Foreskin melanocyte (primary cell): ENCODE measurements at places on chromosomes 7 and 10.

GRCh38 chr7:92489634-92490033 is 11.9 kb upstream of the ERVW-1 start:
- DNase-seq, result no peak

- DNase-seq, result no peak
Measured at GRCh38 chr7:104341546-104341945, 13.1 kb downstream of the LHFPL3 start.

DNA sequence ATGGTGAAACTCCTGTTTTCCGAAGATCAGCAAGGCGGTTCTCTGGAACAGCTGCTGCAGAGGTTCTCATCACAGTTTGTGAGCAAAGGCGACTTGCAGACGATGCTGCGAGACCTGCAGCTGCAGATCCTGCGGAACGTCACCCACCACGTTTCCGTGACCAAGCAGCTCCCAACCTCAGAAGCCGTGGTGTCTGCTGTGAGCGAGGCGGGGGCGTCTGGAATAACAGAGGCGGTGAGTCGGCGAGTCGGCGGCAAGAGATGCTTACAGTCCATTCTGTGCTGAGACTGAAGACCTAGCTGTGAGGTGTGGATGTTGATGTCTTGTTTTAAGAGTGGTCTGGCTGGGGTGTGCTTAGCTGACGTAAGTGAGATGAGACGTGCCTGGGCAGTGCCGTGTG is 16.2 kb upstream of the GET4 start:
- no peak for DNase-seq

DNA sequence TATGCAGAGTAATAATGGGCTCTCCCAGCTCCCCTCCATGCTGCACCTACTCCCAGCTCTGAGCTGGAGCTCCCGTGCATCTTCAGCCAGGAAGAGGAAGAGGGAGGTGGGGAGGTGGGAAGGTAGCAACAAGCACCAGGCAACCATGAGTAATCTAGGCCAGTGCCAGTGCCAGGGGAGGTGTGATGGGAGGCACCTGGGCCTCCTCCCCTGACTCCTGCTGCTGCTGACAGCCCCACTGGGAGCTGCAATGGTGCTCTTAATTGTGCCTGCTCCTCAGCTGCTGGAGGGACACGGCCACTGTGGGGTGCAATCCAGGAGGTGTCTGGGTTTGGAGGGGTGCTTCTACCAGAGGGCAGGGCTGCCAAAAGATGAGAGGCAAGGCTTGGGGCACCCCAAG is 243.0 kb downstream of the PLXNA4 start:
- DNase-seq, result no peak

DNA sequence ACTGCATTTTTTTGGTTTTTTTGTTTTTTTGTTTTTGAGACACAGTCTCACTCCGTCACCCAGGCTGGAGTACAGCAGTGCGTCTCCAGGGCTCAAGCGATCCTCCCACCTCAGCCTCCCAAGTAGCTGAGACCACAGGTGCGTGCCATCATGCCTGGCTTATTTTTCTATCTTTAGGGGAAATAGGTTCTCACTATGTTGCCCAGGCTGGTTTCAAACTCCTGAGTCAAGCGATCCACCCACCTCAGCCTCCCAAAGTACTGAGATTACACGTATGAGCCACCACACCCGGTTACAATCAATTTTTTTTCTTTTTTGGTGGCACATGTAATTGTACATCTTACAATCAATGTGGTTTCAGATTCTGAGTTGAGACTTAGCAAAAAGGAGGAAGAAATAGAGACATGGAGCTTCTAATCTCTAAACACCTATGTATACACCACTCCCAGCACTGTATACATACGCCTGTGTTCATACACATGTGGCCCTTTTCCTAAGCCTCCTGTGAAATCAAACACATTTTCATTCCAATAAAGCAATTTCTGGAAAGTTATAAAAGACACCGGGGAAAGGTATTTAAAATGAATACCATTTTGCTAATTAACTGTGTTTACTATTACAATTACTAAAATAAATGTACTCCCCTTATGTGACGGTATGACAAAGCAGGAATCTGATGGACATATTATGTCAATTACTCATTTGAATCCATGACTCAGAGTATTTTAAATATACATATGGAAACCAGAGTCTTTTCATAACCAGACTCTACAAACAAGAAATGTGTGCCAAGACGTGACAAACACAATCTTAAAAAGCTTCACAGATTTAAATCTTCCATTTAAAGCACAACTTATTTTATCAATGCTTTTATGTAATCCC is 40.9 kb downstream of the SMURF1 start:
- no peak for DNase-seq

GRCh38 chr7:39515534-39516228 is 50.5 kb upstream of the YAE1 start:
- DNase-seq, result no peak

DNA sequence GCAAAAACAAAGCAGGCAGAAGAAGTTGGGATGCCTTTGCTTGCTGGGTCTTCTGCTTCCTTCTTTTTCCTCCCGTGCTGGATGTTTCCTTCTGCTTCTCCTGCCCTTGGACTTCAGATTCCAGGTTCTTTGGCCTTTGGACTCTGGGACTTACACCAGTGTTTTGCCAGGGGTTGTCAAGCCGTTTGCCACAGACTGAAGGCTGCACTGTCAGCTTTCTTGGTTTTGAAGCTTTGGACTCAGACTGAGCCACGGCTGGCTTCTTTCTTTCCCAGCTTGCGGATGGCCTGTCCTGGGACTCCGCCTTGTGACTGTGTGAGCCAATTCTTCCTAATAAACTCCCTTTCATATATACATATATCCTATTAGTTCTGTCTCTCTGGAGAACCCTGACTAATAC is 11.3 kb upstream of the LCOR start:
- DNase-seq, result no peak

- no peak for DNase-seq
Measured at GRCh38 chr10:62652114-62652513, 152.4 kb upstream of the ADO start.

- no peak for DNase-seq
Measured at GRCh38 chr10:126878594-126878993, 26.6 kb upstream of the DOCK1 start.

DNA sequence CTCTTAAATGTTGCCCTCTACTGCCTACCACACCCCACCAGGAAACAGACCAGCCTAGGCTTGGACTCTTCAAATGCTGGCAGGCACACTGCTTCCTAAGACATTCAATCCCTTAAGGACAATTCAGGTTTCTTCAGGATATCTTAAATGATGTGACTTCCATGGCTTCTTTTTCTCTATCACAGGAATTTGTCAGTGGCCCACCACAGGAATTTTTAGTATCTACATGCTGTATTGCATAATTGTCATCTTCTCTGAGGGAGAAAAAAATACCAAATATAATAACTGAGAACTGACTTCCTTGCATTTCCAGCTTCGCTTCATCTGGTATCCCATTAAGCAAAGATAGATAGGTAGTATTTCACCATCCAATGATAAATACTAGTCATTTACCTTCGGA is 129.3 kb downstream of the WNT2 start:
- no peak for DNase-seq

DNA sequence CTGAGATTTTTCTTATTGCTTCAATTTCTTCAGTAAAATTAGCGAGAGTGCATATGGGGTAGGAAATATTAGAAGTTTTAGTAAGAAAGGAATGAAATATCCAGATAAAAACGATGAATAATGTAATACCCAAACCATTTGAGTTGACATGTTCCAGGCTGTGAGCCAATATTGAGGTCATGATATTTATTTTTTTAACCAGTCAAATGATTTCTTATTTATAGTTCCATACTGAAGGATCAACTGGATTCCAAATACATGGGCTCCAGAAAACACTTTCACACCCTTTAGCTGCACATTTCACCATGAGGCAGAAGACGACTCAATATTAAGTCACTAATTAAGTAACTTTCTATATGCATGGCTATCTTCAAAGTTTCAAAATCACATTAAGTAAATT is 312.5 kb downstream of the PPP1R3A start:
- DNase-seq, result no peak

GRCh38 chr7:30188811-30189210 is 54.0 kb downstream of the MTURN start:
- DNase-seq, result no peak

DNA sequence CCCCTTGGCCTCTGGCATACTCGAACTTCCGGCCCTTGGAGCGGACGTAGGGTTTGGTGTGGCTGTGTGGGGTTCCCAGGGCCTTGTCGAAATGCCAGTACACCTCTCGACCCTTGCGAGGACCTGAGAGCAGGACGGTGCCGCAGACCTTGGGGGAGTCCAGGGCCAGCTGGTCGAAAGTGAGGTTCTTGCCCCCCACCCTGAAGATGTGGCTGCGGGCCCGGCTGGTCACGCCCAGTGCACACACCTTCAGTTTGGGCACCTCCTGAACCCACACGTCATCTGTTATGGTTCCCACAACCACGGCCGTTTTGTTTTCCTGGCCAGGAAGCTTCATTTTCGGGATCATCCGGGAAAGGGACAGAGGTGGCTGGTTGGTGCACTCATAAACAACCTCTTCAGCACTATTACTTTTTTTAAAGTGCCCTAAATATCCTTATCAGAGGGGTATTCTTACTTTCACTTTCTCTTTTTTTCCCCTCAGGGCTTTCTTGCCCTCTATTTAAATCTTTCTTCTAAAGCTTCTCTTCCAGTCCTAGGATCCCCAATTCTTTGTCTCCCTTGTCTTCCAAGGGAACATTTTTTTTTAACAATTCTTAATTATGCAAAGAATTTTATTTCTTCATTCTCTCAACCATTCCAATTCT is 44.9 kb upstream of the FAM3C start:
- DNase-seq, result no peak

DNA sequence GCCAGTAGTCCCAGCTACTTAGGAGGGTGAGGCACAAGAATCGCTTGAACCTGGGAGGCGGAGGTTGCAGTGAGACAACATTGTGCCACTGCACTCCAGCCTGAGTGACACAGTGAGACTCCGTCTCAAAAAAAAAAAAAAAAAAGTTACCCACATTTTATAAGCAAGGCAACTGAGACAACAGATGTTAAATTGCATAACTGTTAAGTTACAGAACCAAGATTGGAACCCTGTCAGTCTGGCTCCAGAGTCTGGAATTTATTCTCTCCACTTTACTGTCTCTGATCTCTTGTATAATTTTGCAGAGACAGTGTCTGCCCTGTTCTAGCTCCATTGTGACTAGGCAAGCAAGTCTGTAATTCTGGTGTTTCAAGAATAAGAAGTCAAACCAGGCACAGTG is 6.2 kb upstream of the ITGB1 start:
- no peak for DNase-seq

GRCh38 chr7:69723663-69724062 is 125.4 kb downstream of the AUTS2 start:
- no peak for DNase-seq

GRCh38 chr7:78146546-78146945 is 348.0 kb downstream of the PHTF2 start:
- no peak for DNase-seq

GRCh38 chr7:110105307-110105706 is 985.6 kb upstream of the LRRN3 start:
- DNase-seq, result no peak

- no peak for DNase-seq
Measured at GRCh38 chr10:6400331-6400730, 179.7 kb downstream of the PRKCQ start.

DNA sequence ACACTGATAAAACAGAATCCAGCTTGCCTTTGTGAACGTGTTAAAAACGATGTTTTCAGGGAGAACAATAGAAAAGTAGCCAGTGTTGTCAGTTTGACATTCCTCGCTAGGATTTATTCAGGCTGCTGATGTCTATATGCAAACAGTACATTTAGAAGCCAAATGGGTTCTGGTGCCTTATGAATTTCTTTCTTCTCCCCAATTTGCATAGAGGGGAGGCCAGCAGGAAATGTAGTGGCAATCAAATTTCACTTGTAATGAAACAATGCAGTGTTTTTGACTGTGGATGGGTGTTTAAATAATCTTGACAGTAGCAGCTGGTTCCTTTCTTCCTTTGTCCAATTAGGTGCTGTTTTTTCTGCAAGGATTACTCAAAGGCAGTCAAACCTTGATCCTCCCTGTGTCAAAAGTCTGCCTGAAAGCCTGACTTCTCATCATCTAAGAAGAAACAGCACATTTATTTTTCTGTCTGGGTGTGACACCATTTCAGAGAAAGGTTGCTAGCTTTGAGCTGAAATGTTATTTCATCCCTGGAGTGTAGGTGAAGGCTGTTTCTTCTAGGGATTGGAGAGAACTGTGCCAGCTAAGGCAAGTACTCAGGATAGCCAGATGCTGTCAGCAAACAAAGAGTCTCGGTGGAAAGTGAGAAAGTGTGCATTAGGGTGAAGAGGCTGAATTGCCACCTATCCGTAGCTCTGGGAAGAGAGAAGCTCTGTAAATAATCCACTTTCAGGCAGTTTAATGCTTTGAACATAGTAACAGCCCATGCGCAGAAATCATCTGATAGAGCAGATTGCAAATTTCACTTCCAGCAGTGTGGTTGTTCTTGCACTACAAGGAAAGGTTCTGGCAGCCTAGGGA is 36.6 kb upstream of the ZNRF2 start:
- no peak for DNase-seq

DNA sequence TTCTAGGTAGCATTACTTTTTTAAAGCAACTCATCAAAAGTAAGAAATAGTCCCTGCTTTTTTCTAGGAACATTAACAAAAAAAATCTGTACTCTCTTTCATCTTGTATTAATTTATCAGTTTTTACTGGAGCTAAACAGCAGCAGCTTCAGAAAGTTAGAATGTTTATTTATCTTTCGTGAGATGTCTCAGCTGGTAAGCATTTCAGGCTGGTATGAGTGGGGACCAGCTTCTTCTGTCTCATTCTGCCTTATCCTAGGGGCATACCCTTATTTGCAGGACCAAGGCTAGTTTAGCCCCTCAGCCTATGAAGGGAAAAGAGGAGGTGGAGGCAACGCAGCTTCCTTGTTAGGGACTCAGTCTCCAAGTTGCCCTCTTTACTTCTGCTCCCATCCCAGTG is 35.1 kb downstream of the LANCL2 start:
- no peak for DNase-seq

- DNase-seq, result no peak
Measured at GRCh38 chr10:32941357-32941756, 16.7 kb downstream of the ITGB1 start.

- no peak for DNase-seq
Measured at GRCh38 chr10:84152769-84153168, 13.5 kb downstream of the GHITM start.

DNA sequence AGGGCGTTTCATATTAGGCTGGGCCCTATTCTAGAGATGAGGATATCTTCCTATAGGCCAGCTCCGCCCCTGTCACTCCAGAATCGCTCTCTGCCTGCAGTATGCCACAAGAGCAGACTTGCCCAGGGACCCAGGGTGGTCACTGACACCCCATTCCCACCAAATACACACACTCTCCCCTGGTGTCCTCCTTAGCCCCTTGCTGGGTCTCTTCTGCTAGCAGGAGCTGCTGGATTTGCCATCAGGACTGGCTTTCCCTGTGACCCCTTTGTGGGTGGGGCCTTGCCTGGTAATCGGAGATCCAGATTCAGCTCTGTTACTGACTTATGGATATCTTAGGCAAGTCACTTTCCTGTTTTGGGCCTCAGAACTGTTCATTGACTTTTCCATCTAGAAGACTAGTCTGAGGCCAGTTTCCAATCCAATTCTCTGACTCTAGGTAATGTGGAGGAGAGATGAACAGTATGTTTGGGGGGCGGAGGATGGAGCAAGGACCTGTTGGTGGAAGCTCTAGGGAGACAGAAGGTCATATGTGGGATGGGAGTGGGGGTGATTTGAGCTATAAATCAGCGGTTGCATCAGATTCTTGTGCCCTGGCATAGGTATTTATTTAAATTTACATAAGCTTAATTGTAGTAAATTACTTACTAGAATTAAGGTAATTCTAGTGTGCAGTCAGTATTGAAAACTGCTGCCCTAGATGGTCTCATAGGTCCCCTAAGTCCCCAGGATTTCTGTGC is 1.6 kb downstream of the TSPAN15 start:
- DNase-seq, result no peak

GRCh38 chr7:155408651-155409586 is 49.0 kb upstream of the EN2 start:
- no peak for DNase-seq
